HFFc6 (cell line): ENCODE measurements at places on chromosomes 11 and 22. TPM values are rescaled to one million over a fixed set of nuclear protein-coding genes. Genes with fewer than 3 reads are reported as not detected.

Gene RAPSN
- not detected in 3 replicates for total RNA-seq

Gene CTSC
- total RNA-seq = 247 to 389 TPM (median 261 TPM) in 3 replicates

GRCh38 chr22:37906364-37907008 lies 389 bp downstream of the MICALL1 start:
- peak overlapping the region; percentile 90 for H3K4me3 ChIP-seq
- H3K4me1 ChIP-seq = peaks cover 59% of the 10 kb centered on the region
- H3K27ac ChIP-seq = peak overlapping the region; percentile 83
- H3K36me3 ChIP-seq = peaks cover 12% of the 10 kb centered on the region; the same call in 1 of the 2 replicates
- no peak for DNase-seq
- H3K27me3 ChIP-seq = peaks cover 4% of the 10 kb centered on the region

GRCh38 chr11:34791780-34792542 lies 124.2 kb downstream of the APIP start:
- H3K4me3 ChIP-seq = no peak overlapping the region
- no peaks in the 10 kb centered on the region; the same call in 1 of the 2 replicates for H3K36me3 ChIP-seq
- DNase-seq = no peak
- H3K27me3 ChIP-seq = peaks cover 10% of the 10 kb centered on the region
- no peak overlapping the region for H3K27ac ChIP-seq
- H3K4me1 ChIP-seq = peaks cover 24% of the 10 kb centered on the region

DNA sequence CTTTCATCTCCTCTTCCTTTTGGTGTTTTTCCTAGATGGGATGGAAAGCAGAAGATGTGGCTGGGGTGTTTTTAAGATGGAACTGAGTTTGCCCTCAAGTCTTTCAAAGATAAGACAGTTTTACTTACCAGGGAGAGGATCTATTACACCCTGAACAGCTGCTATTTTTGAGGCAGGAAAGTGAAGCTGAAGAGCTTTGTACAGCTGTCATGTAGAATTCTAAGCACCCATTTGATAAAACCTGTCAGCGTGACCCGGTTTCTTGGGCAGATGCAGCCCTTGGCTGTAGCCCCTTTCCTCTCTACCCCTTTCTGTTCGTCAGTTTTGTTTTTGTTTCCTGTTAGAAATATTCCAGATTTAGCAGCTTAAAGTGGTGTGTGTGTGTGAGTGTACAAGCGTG lies 35.2 kb downstream of the FAT3 start:
- H3K27ac ChIP-seq = no peak overlapping the region
- no peak overlapping the region for H3K4me3 ChIP-seq
- H3K27me3 ChIP-seq = no peaks in the 10 kb centered on the region
- H3K4me1 ChIP-seq = peaks cover 16% of the 10 kb centered on the region; the same call in 1 of the 2 replicates
- H3K36me3 ChIP-seq = no peaks in the 10 kb centered on the region
- no peak for DNase-seq

DNA sequence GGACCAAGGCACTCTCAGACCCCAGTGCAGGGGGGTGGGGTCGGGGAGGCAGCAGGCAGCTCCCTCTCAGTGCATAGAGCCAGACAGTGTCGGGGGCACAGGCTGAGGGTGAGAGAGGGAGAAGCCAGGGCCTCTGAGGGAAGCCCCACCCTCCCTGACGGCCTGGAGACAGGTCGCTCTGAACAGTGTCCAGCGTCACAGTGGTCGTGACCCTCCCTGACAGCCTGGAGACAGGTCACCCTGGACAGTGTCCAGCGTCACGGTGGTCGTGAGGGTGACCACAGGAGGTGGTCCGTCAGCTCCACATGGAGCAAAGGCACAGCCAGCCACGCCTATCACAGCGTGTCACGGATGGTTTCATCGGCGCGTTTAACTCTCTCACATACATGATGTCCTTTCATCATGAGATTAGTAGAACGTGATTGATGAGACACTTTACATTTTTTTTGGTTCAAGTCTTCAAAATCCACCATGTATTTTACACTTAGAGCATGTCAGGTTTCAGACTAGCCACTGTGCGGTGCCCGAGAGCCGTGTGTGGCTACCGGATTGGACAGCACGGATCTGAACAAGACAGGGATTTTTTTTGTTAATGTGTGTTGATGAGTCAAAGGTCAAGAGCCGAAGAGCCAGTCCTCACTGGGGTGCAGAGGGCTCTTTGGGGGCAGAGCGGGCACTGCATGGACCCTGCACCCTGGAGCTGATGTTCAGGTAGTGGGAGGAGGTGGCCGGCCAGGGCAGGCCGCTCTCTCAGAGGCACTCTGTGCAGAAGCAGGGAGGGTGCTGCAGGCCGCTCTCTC lies 23.9 kb upstream of the PANX2 start:
- H3K27ac ChIP-seq = no peak overlapping the region
- H3K27me3 ChIP-seq = peaks cover 12% of the 10 kb centered on the region
- no peaks in the 10 kb centered on the region for H3K36me3 ChIP-seq
- H3K4me1 ChIP-seq = peaks cover 7% of the 10 kb centered on the region
- peak; percentile 72 for DNase-seq

Gene KCTD14
- total RNA-seq = 0.17 and 1.0 TPM in 2 replicates

Gene OR6A2
- 0.09 TPM in 1 of 3 replicates, not detected in the others for total RNA-seq

- H3K36me3 ChIP-seq = no peaks in the 10 kb centered on the region
- H3K27ac ChIP-seq = peak overlapping the region; percentile 75; the same call in 1 of the 2 replicates
- no peak overlapping the region for H3K4me3 ChIP-seq
- H3K27me3 ChIP-seq = peaks cover 2% of the 10 kb centered on the region; the same call in 1 of the 2 replicates
Measured at GRCh38 chr11:73243093-73243485, 25.0 kb downstream of the P2RY2 start.

Gene ADAMTS15
- total RNA-seq = 0.15 to 1.0 TPM (median 0.21 TPM) in 3 replicates

GRCh38 chr11:64095949-64096348 lies 60.2 kb downstream of the FLRT1 start:
- no peak overlapping the region for H3K27ac ChIP-seq
- DNase-seq = no peak
- H3K4me3 ChIP-seq = no peak overlapping the region
- H3K27me3 ChIP-seq = peaks cover 11% of the 10 kb centered on the region

GRCh38 chr22:46085828-46086576 lies 64.3 kb upstream of the PPARA start:
- H3K4me3 ChIP-seq = peak overlapping the region; percentile 80
- peaks cover 45% of the 10 kb centered on the region for H3K27me3 ChIP-seq
- DNase-seq = no peak
- H3K4me1 ChIP-seq = peaks cover 92% of the 10 kb centered on the region
- H3K27ac ChIP-seq = peak overlapping the region; percentile 96
- peaks cover 67% of the 10 kb centered on the region for H3K36me3 ChIP-seq

GRCh38 chr22:37504964-37505363 lies 14.3 kb downstream of the CARD10 start:
- H3K4me1 ChIP-seq = peaks cover 11% of the 10 kb centered on the region
- no peak overlapping the region for H3K27ac ChIP-seq
- no peak overlapping the region for H3K4me3 ChIP-seq
- peaks cover 4% of the 10 kb centered on the region; the same call in 1 of the 2 replicates for H3K36me3 ChIP-seq
- no peak for DNase-seq

GRCh38 chr11:75969626-75970308 lies 154.8 kb downstream of the UVRAG start:
- H3K27ac ChIP-seq = peak overlapping the region; percentile 80
- DNase-seq = peak; percentile 84
- H3K36me3 ChIP-seq = peaks cover 44% of the 10 kb centered on the region
- no peaks in the 10 kb centered on the region for H3K27me3 ChIP-seq

DNA sequence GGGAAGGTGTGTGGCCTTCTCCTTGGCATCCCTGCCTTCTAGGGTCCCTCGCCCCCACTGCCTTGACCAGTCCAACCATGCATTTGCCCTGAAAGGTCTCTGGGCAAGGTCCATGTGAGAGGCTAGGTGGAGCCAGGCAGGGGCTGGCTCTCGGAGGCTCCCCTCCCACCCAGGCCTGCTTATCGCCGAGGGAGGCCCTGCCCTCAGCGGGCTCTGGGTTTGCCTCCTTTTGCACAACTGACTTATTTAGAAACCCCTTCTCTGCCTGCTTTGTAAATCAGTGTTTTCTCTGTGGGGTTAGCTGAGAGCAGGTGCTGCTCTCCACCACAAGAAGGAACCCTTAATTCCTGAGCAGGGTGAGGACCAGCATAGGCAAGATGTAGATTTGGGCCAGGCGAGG lies 47.7 kb downstream of the CD82 start:
- no peaks in the 10 kb centered on the region for H3K36me3 ChIP-seq
- H3K4me1 ChIP-seq = peaks cover 4% of the 10 kb centered on the region
- DNase-seq = no peak
- no peak overlapping the region for H3K4me3 ChIP-seq
- H3K27ac ChIP-seq = no peak overlapping the region

Gene APOC3
- total RNA-seq = not detected in 3 replicates

GRCh38 chr22:42289671-42290541 lies 19.5 kb upstream of the TCF20 start:
- H3K4me1 ChIP-seq = no peaks in the 10 kb centered on the region
- H3K36me3 ChIP-seq = no peaks in the 10 kb centered on the region
- no peak for DNase-seq
- H3K4me3 ChIP-seq = no peak overlapping the region

Gene HORMAD2
- total RNA-seq = not detected in 3 replicates

Gene TBX1
- 0.29 and 1.1 TPM in 2 replicates for total RNA-seq

Gene GAS2L1
- total RNA-seq = 39.4 to 48.8 TPM (median 43.0 TPM) in 3 replicates

DNA sequence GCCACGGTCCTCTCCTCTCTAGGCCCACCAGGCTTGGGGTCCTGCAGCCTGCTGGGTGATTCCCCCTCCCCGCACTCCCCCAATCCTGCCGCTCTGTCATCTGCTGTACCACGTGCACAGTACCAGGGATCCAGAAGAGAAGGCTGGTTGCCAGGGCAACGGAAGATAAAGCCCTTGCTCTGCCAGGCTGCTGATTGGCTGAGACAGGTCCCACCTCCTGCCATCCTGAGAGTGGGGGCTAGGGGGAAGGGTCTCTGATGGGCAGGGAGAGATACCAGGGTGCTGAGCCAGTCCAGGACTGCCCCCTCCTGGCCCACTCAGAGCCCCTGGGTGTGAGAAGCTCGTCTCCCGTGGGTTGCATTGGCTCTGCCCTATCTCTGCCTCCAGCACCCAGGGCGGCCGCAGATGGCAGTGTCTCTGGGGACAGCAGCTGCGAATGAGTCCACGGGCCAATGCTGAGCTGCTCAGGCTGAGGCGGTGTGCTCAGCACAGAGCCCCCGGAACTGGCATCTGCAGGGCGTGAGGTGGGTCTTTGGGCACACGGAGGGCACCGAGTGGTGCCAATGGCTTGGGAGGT lies at the start of gene SMIM45:
SMIM45 (plus strand) TSS at position 253 of the 577 bp plus-strand sequence.
- H3K27ac ChIP-seq = no peak within 1 kb of the TSS
- DNase-seq = no peak
- H3K4me3 ChIP-seq = no peak within 1 kb of the TSS
- no peaks in the 10 kb centered on the region for H3K36me3 ChIP-seq
- H3K27me3 ChIP-seq = peaks cover 2% of the 10 kb centered on the region

Gene GRK3
- not detected in 2 replicates for total RNA-seq

Gene GNAZ
- total RNA-seq = 18.2 to 21.1 TPM (median 19.1 TPM) in 3 replicates

GRCh38 chr11:120295099-120295498 lies 30.0 kb upstream of the TLCD5 start:
- H3K4me3 ChIP-seq = no peak overlapping the region
- peaks cover 56% of the 10 kb centered on the region for H3K27me3 ChIP-seq
- peaks cover 9% of the 10 kb centered on the region for H3K4me1 ChIP-seq
- no peak overlapping the region for H3K27ac ChIP-seq
- no peak for DNase-seq

GRCh38 chr11:36016263-36016662 lies 72.4 kb downstream of the LDLRAD3 start:
- no peaks in the 10 kb centered on the region; the same call in 1 of the 2 replicates for H3K36me3 ChIP-seq
- no peak overlapping the region for H3K27ac ChIP-seq
- H3K27me3 ChIP-seq = no peaks in the 10 kb centered on the region
- peaks cover 36% of the 10 kb centered on the region for H3K4me1 ChIP-seq
- H3K4me3 ChIP-seq = no peak overlapping the region

GRCh38 chr22:26487996-26488395 lies 4.3 kb downstream of the SRRD start:
- H3K4me3 ChIP-seq = no peak overlapping the region
- no peak overlapping the region for H3K27ac ChIP-seq
- no peak for DNase-seq
- peaks cover 25% of the 10 kb centered on the region for H3K4me1 ChIP-seq
- H3K27me3 ChIP-seq = no peaks in the 10 kb centered on the region; the same call in 1 of the 2 replicates

DNA sequence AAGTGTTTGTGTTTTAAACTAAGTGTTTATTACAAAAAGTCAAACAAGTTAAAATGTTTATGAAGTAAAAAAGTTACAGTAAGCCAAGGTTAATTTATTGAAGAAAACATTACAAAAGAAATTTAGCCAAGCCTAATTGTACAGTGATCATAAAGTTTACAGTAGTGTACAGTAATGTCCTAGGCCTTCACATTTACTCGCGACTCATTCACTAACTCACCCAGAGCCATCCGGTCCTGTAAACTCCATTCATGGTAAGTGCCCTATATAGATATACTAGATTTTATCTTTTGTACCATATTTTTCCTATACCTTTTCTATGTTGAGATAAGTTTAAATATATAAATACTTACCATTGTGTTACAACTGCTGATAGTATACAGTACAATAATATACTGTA lies 481.8 kb upstream of the TENM4 start:
- no peaks in the 10 kb centered on the region for H3K4me1 ChIP-seq
- no peaks in the 10 kb centered on the region for H3K27me3 ChIP-seq
- H3K4me3 ChIP-seq = no peak overlapping the region
- DNase-seq = no peak
- no peaks in the 10 kb centered on the region for H3K36me3 ChIP-seq

Gene CFAP300
- 1.9 to 4.3 TPM (median 3.4 TPM) in 3 replicates for total RNA-seq

Gene P2RX6
- total RNA-seq = 1.6 and 3.5 TPM in 2 replicates

DNA sequence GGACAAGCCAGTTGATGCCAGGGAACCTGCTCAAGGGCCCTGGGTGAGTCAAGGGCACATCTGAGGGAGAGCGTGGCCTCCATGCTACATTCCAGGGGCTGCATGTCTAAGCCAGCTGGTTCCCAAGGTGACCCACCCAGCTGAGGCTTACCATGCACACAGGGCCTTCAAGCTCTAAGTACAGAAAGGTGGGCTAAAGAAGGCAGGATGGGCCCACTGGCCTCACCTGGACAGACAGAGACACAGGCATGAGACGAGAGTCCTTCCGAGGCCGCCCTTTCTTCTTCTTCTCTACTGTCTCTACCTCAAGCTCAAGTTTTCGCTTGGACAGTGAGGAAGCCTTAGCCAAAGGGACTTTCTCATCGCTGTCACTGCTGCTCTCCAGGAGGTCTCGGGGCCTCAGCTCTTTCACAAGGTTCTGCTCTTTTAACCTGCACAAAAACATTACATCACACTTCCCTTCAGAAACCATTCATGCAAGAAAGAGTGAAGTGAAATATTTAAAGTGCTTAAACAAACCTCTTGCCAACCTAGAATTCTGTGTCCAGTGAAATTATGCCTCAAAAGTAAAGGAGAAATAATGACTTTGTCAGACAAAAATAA lies 69.9 kb downstream of the HIRA start:
- DNase-seq = no peak
- no peak overlapping the region for H3K4me3 ChIP-seq
- no peaks in the 10 kb centered on the region; the same call in 1 of the 2 replicates for H3K27me3 ChIP-seq
- H3K27ac ChIP-seq = no peak overlapping the region

GRCh38 chr11:1655168-1656060 lies 25.8 kb downstream of the KRTAP5-5 start:
- H3K4me1 ChIP-seq = no peaks in the 10 kb centered on the region
- H3K4me3 ChIP-seq = no peak overlapping the region
- no peaks in the 10 kb centered on the region for H3K36me3 ChIP-seq
- DNase-seq = no peak
- H3K27ac ChIP-seq = no peak overlapping the region

GRCh38 chr22:20090730-20091240 lies 10.7 kb downstream of the DGCR8 start:
- H3K4me3 ChIP-seq = no peak overlapping the region
- peaks cover 19% of the 10 kb centered on the region for H3K4me1 ChIP-seq
- H3K36me3 ChIP-seq = peaks cover 64% of the 10 kb centered on the region
- peak overlapping the region; percentile 59 for H3K27ac ChIP-seq
